Activated gamma-delta T cell (primary cell): ENCODE measurements at places on chromosomes 1 and 21.

- no peak for DNase-seq
These were observed 431.8 kb downstream of the NEGR1 start for GRCh38 chr1:71850515-71850914.

GRCh38 chr1:183600136-183600535 lies 9.9 kb upstream of the NCF2 start:
- DNase-seq, result no peak

DNA sequence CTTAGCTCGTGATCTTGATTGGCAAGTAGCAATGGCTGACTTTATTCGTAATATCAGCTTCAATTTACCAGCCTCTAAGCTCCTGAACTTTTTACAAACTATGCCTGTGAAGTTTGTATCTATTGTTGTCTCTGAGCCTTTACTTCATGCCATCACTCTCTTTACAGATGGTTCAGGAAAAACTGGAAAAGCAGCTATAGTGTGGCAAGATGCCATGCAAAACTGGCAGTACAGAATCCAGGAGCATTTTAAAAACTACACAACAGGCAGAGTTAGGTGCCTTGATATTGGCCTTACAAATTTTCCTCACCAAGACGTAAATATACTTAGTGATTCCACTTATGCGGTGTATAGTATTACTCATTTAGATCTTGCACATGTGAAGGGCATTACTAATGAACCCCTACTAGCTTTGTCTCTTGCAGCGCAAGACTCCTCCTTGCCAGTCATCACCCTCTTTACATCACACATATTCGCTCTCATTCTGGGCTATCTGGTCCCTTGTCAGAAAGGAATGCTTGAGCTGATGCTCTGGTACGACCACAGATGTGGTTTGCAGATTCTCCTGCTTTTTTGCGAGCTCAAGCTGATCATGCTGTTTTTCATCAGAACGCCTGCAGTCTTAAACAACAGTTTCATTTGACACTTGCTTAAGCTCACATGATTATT lies 36.3 kb downstream of the CLCA1 start:
- DNase-seq, result no peak

DNA sequence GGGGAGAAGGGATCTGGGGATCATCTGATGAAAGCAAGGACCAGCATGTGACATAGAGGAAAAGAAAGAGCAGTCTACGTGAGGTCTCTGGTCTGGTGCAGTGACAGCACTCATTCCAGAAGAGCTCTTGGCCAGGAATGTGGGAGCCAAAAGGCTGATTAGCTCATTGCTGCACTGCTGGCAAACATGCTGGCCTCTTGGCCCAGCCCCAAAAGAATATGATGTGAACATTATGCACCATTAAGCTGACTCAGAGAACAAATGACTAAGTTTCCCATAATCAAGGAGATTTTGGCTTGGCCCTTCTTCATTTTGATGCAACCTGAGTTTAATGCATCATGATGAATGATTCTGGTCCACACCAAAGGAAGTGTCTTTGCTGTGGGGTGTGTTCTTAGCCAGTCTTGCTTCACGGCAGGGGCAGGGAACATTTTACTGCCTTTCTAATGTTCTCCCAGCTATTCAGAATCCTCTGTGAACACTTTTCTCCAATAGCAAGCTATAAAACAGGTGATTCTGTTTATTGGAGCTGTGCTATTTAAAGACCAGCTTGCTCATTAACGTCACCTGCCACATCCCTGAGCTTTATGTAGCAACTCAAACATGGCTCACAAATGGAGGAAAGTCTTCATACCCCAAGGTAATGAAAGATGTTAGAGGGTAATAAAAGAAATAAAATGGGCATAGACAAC lies 55.1 kb downstream of the PCBP3 start:
- DNase-seq, result no peak

- DNase-seq, result no peak
These were observed 18.7 kb upstream of the F5 start for GRCh38 chr1:169604781-169605560.

DNA sequence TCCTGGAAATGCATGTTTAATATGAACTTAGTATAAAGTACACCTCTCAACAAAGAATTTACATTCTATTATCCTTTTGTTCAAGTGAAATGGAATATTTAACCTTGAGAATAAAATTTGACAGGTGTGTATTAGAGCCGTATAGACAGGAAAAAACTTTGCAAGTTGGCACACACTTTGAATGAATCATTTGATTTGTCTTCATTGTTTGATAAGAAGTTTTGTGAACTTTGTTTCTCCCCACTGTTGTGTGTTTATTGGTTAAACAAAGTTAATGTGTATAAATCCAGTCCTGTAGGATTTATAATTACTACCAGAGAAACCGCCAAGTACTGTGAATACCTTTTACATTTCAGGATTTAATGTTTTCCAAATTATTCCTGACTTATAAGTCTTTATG lies 2.0 kb downstream of the SYDE2 start:
- no peak for DNase-seq

- DNase-seq, result no peak
These were observed 1.4 kb downstream of the HMGN1 start for GRCh38 chr21:39347537-39347936.

DNA sequence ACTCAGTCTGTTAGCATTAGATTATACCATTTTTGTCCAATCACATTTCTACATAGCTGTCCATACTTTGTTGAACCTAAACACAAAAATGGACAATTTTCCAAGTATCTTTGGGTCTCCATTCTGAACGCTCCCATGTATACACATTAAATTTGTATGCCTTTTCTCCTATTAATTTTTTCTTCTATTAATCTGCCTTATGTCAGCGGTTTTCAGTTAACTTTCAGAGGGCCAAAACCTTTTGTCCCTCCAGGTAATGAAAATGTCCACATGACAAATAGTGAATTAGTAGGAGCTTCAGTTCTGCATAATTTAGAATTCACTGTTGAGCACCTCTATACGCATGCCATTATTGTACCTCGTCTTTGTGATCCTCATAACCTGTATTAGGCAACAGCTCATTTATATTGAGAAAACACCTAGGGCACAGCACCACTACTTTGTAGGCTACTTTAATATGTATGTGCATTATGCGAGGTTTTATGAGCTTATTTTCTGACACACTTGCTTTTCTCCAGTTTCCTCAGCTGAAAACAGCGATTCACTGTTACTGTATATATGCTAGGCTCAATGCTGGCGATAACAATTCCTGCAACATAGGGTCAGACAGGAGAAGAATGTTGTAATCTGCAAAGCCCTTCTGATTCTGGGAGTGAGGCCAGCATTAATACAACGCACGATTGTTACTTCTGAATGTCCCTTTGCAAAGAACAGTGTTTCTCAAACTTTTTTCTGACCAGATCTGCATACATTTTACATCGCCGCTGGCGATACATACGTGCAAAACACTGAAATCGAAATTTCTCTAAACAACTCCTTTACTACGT lies 1.1 kb upstream of the ABCD3 start:
- DNase-seq, result no peak

DNA sequence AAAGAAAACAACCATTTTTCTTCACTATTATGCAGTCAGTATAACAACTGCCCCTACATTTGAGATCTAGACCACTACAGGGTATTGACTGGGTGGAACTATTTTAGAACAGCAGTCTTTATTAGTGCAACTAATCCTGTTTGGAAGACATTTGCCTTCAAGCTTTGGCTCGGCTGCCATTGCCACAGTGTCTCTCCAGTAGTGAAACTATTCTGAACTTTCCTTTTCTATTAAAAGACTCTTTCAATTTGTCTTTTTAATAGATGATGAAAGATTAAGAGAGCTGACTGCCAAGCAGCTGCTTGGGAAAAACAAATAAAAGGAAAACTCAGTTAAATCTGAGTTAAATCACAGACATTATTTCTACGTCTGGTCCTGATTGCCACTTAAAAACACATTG lies 49.3 kb downstream of the LPGAT1 start:
- DNase-seq, result no peak

GRCh38 chr21:26806801-26807295 lies 38.4 kb downstream of the ADAMTS1 start:
- DNase-seq, result no peak

GRCh38 chr1:96887501-96887900 lies 165.9 kb downstream of the PTBP2 start:
- DNase-seq, result no peak

DNA sequence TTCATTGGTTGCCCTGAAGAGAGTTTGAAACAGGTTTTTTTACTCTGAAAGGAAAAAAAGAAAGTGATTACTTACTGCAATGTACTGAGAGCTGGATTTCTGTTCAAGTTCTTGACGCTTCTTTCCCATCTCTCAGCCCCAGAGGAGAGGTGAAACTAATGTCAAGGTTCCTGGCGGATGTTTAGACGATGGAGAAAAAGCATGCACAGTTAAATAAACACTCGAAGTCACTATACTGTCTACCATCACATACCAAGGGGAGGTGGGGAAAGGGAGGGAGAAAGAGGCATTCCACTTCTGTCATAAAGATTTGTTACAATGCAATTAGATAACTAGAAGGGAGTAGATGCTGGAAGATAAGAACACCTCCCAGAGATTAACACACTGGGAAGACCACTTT lies 177.0 kb upstream of the TNR start:
- DNase-seq, result no peak

GRCh38 chr1:174242856-174243255 lies 83.5 kb downstream of the RABGAP1L start:
- DNase-seq, result no peak

- DNase-seq, result no peak
These were observed 34.4 kb downstream of the MRPL39 start for GRCh38 chr21:25572861-25573310.

- no peak for DNase-seq
These were observed 184.6 kb upstream of the JUN start for GRCh38 chr1:58968360-58968952.

DNA sequence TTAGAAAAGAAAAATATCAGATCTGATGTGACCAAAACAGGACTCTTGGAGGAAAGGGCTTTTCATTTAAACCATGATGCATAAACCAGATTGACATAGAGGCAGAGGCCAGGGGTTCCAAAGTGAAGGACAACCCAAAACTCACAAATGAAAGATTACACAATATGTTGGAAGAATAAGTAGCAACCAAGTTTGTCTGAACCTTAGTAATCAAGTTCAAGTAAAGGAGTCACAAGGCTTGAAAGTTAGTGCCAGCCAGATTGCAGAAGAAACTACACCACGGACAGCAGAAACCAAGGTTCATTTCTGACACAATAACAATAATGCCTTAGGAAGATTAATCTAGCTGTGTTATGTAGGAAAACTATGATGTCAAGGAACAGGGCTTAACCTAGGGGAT lies 124.6 kb downstream of the ZC3H11B start:
- DNase-seq, result no peak

DNA sequence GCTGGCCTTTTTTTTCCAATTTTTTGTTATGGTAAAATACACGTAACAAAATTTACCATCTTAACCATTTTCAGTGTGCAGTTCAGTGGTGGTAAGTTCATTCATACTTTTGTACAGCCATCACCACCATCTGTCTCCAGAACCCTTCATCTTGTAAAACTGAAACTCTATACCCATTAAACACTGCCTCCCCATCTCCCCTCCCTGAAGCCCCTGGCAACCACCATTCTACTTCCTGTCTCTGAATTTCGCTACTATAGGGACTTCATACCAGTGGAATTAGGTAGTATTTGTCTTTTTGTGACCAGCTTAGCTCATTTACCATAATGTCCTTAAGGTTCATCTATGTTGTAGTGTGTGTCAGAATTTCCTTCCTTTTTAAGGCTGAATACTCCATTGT lies 8.7 kb downstream of the PKNOX1 start:
- no peak for DNase-seq

- no peak for DNase-seq
These were observed 197.5 kb upstream of the PTBP2 start for GRCh38 chr1:96524100-96524499.

- no peak for DNase-seq
These were observed 115.7 kb downstream of the SLC30A10 start for GRCh38 chr1:219812491-219813203.

DNA sequence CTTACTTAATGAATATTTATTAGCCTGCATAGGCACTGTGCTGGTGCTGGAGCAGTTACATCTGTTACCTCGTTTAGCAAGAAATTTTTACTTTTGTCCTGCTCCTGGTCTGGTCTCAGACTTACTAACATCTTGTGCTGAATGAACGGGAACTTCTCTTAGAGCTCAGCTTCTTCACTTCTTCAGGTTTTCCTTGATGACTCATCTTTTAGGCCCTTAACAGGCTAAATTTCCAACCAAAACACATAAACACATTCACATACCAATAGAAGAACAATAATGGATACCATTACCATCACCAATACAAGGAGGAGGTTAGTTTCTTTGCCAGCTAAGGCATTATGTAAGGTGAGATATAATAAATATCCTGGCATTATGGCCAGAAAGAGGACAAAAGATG lies 68.9 kb downstream of the IFI44 start:
- DNase-seq, result no peak

GRCh38 chr21:34916446-34916845 lies 132.7 kb downstream of the RUNX1 start:
- no peak for DNase-seq

GRCh38 chr21:33127154-33127867 lies 57.4 kb downstream of the OLIG1 start:
- DNase-seq, result no peak

GRCh38 chr1:113129529-113130185 lies 56.7 kb downstream of the LRIG2 start:
- DNase-seq, result no peak

DNA sequence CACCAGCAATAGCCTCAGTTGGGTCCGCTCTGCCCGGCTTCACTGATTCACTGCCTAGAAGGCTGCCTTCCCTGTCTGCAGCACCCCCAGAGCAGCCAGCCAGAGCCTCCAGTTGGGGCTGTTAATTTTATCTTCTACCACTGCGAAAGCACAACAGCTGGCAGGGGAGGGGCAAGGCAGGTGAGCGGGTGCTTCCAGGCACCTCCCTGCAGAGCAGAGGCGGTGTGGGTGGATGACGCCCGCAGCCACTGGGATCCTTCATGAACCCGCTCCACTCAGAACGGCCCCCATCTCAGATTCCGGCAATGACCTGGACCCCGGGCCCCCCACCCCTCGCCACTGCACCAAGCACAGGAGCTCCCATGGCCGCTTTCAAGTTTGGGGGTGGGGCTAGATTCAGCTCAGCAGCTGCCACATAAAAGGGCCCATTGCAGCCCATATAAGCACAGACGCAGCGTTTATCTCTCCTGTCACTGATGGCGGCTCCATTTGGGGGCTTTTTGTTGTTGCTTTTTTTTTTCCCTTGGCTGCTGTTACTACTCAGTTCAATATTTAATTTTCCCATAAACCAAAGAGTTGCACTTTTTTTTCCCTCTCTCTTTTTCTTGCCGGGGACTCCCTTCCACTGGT lies 128.0 kb upstream of the KLHDC7A start:
- DNase-seq, result no peak

- no peak for DNase-seq
These were observed 64.2 kb downstream of the TCP10L start for GRCh38 chr21:32520875-32521735.

- no peak for DNase-seq
These were observed 7.4 kb upstream of the KLHDC7A start for GRCh38 chr1:18473195-18473815.

DNA sequence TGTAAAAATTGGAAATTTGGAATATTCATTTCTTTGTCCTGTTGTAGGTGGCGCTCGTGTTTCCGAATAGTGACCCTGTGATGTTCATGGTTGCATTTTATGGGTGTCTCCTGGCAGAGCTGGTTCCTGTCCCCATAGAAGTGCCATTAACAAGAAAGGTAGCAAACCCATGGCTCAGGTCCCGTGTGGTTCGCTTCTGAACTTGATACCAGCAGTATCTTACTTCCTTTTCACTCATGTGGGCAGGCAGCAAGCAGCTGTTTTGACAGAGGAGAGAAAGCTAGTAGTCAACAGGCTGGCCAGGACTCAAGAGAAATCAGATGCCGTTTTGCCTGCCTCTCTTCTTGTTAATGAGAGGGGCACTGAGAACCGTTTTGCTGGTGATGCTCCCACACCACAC lies 72.8 kb downstream of the S100B start:
- no peak for DNase-seq
